Right lobe of liver (tissue), 6 donors: ENCODE measurements at places on chromosomes 6 and 20.

- DNase-seq: no peak
These were observed 65.3 kb upstream of the RNF146 start for GRCh38 chr6:127201321-127201720.

- no peak for DNase-seq
These were observed 53.8 kb downstream of the ABHD12 start for GRCh38 chr20:25336561-25337422.

DNA sequence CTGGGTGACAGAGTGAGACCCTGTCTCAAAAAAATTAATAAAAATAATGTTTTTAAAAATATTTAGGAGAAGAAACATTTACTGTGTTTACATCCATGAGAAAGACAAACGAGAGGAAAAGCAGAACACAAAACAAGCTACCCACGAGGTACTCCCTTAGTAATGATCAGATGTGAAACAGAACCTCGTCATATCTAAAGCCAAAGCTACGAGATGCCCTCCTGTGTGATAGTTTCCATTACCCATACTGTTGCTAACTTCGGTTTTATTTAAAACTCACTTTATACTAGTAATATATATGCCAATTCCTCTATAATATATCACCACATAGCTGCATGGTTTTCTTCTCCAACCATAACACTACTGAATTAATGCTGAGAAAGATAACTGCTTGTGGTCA, 21.1 kb downstream of the SUMO4 start:
- DNase-seq: no peak

GRCh38 chr6:27800731-27801373, 111.3 kb downstream of the OR2B2 start:
- DNase-seq: no peak

DNA sequence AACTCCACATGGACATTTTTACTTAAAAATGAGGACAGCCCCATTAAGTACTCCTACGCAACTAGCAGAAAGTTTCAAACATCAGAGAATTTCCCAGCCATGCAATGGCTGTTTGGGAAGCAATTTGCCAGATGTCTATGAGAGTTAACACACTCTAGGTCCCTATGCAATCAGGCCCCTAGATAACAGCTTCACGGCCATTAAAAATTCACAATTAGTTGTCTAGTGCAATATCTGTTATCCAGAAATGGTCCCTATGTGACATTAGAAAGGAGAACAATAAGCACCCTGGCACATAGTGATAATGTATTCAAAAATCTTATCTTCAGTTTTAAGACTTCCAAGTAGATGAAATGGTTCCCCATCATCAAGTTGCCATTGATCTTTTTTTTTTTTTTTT, 174.3 kb upstream of the NRSN1 start:
- DNase-seq: no peak

DNA sequence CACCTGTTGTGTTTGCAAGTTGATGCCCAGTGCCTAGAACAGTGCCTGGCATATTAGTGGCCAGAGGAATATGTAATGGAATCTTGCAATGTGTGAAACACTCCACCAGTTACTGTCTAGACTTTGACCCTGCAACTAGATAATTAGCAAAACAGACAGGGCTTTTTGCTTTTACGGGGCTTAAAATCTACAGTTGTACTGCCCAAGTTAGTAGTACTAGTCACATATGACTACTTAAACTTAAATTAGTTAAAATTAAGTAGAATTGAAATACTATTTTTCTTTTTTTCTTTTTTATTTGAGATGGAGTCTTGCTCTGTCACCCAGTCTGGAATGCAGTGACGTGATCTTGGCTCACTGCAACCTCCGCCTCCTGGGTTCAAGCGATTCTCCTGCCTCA, 44.3 kb upstream of the PLCB4 start:
- DNase-seq: no peak

- DNase-seq: no peak
These were observed 23.8 kb upstream of the SMOC2 start for GRCh38 chr6:168417191-168417590.

DNA sequence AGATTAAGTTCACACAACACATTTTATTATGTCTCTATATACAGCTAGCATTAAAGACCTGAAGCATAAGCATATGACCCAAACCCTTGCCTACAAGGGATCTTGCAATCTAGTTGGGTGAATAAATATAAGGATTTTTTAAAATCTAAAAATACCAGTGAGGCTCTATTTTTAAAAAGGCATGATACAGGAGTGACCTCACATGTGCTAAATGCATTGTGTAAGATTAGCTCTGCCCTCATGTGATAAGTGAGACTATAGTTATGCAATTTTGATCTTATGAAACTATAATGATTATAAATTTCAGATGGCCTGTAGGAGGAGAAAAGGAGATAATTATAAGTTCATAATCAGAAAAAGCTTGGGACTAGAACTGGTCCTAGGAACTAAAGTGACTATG, 451.0 kb upstream of the MAN1A1 start:
- no peak for DNase-seq

DNA sequence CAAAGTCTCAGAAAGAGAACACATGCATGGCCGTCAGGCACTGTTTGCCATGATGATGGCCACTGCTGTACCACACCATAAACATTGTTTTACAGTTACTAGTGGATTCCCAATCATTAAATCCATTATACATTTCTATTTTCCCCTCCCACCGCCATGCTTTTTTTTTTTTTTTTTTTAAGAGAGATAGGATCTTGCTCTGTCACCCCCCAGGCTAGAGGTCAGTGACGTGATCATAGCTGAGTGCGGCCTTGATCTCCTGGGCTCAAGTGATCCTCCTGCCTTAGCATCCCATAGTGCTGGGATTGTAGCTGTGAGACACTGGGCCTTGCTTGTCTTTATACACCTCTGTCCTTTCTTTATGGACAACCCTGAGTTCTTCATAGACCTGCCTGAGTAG, 4.3 kb upstream of the BTN3A3 start:
- no peak for DNase-seq

- no peak for DNase-seq
These were observed 560.8 kb downstream of the CD109 start for GRCh38 chr6:74256781-74257180.

DNA sequence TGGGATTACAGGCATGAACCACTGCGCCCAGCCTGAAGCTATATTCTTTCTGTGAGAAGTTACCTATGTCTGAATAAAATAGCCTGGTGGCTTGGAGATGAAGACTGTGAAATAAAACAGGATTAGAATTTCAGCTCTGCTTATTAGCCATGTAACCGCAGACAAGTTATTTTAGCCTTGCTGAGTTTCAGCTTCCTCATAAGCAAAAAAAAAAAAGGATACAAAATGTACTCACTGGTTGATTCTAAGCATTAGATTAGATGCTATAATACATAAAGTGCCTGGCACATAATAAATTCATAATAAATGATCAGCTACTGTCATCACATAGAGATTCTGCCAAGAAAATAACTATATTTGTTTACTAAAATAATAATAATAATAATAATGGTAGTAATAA, 98.8 kb downstream of the EPB41L2 start:
- DNase-seq: no peak
